Body of pancreas (tissue), 4 donors: ENCODE measurements at places on chromosomes 5 and 9. TPM values are rescaled to one million over a fixed set of nuclear protein-coding genes. Genes with fewer than 3 reads are reported as not detected.

DNA sequence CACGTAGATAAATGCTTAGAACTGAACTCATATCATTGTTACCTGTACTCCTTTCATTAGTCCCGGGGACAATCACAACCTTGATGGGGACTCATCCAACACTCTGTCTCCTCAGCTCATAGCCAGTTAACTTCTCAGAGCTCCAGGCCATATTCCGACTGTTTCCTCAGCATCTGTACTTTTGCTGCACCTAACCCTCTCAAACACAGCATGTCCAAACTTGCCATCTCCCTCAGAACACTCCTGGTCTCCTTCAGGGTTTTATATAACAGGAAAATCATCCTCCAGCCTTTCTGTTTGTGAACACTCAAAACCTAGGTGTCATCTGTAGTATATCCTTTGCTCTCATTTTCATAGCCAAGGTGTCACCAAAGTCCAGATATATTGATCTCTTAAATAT is 150.5 kb downstream of the CDH6 start:
- H3K27me3 ChIP-seq = no peaks in the 10 kb centered on the region
- no peaks in the 10 kb centered on the region for H3K4me1 ChIP-seq
- no peaks in the 10 kb centered on the region for H3K36me3 ChIP-seq
- no peak overlapping the region for H3K27ac ChIP-seq

- DNase-seq = no peak
- H3K27me3 ChIP-seq = no peaks in the 10 kb centered on the region
- H3K36me3 ChIP-seq = no peaks in the 10 kb centered on the region
These were observed 9.0 kb downstream of the CCDC69 start for GRCh38 chr5:151214614-151215545.

Gene SIGMAR1
- 57.1 TPM for total RNA-seq

GRCh38 chr9:103361906-103362305 is 366.8 kb downstream of the CYLC2 start:
- no peak overlapping the region for H3K4me3 ChIP-seq
- H3K27ac ChIP-seq = no peak overlapping the region
- H3K36me3 ChIP-seq = no peaks in the 10 kb centered on the region
- no peaks in the 10 kb centered on the region for H3K27me3 ChIP-seq
- H3K4me1 ChIP-seq = no peaks in the 10 kb centered on the region
- DNase-seq = no peak

DNA sequence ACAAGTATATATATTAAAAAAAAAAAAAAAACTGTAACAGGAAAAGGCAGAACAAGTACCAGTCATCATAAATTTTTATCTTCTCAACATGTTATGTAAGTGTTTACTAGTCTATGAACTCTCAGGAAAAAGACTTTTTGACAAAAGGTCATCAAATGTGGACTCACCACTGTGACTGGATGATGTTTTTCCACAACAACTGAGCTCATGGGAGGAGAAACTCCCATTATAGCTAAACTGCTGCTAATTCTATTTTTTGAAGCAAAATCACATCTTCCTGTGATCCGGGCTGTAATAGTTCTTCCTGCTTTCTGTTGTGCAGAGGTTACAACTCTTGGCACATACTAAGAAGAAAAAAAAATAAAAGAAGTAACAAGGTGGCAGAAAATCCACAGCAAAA is 39.6 kb downstream of the POC5 start:
- no peaks in the 10 kb centered on the region for H3K27me3 ChIP-seq
- peaks cover 9% of the 10 kb centered on the region for H3K4me1 ChIP-seq
- no peak for DNase-seq
- no peaks in the 10 kb centered on the region for H3K36me3 ChIP-seq
- no peak overlapping the region for H3K4me3 ChIP-seq

GRCh38 chr9:86637515-86637914 is 283.3 kb upstream of the TUT7 start:
- H3K4me3 ChIP-seq = no peak overlapping the region

Gene RFESD
- total RNA-seq = 9.3 TPM

- H3K4me3 ChIP-seq = no peak overlapping the region
- H3K36me3 ChIP-seq = no peaks in the 10 kb centered on the region
- H3K27ac ChIP-seq = no peak overlapping the region
- DNase-seq = no peak
- no peaks in the 10 kb centered on the region for H3K27me3 ChIP-seq
These were observed 31.7 kb upstream of the STXBP1 start for GRCh38 chr9:127580366-127580765.

- DNase-seq = peak; percentile 13
- no peaks in the 10 kb centered on the region for H3K36me3 ChIP-seq
- H3K27me3 ChIP-seq = no peaks in the 10 kb centered on the region
These were observed 236.4 kb downstream of the FANCC start for GRCh38 chr9:95080961-95081647.

GRCh38 chr5:167413506-167413905 is 877.9 kb upstream of the WWC1 start:
- H3K4me1 ChIP-seq = no peaks in the 10 kb centered on the region
- DNase-seq = no peak
- no peaks in the 10 kb centered on the region for H3K36me3 ChIP-seq
- H3K27ac ChIP-seq = no peak overlapping the region

DNA sequence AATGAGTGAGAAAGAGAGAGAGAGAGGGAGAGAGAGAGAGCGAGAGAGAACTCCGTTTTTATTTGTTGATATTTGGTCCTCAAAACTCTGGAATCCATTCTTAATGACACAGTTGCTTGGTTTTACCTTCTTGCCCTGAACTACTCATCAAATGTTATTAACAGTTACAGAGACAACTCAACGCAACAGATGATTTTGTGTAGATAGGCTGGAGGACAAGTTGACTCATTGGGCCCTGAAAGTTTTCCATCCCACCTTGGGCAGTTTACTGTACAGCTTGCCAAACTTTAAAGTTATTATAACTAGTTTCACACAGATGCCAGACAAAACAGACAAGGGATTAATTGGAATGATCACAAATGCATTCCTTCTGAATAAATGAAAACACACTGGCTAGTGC is 339.9 kb downstream of the ARL15 start:
- H3K4me3 ChIP-seq = no peak overlapping the region
- H3K27ac ChIP-seq = no peak overlapping the region
- H3K4me1 ChIP-seq = peaks cover 16% of the 10 kb centered on the region

Gene CARD9
- total RNA-seq = 1.3 TPM

DNA sequence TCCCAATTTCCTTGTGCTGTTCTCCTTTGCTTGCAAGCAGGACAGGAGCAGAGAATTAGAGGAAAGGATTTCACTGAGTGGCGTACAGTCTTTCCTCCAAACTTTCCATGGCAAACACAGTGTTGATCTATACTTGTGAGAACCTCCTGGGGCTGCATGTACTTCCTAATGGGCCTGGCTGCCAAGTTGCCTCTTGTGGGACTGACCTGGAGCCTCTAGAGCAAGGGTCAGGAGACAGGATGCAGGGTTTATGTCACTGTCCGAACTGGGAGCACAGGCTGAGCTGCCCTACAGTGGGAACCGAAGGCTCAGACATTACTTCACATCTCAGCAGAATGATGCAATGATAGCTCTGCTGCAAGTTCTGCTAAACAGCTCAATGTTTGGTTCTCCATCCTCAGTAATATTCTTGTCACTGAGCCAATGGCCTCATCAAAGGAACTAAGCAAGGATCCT is 102.3 kb downstream of the ENC1 start:
- peak; percentile 45 for DNase-seq
- no peak overlapping the region for H3K4me3 ChIP-seq
- peak overlapping the region; percentile 27 for H3K27ac ChIP-seq
- H3K27me3 ChIP-seq = no peaks in the 10 kb centered on the region
